ENCODE measurements at places on chromosomes 7 and 10.

GRCh38 chr10:60430836-60431597 is 41.3 kb upstream of the ANK3 start:
- no peak for DNase-seq

- DNase-seq = no peak
Measured at GRCh38 chr7:128738570-128739047, 550 bp upstream of the CALU start.

- DNase-seq = no peak
Measured at GRCh38 chr7:155807789-155808548, 4.3 kb downstream of the SHH start.

- no peak for DNase-seq
Measured at GRCh38 chr10:2885288-2886278, 181.8 kb upstream of the PFKP start.

- DNase-seq = no peak
Measured at GRCh38 chr7:80847027-80847426, 71.8 kb downstream of the SEMA3C start.

GRCh38 chr10:120963594-120964220 is 112.5 kb downstream of the WDR11 start:
- no peak for DNase-seq

- DNase-seq = no peak
Measured at GRCh38 chr7:81788246-81788645, 18.4 kb upstream of the HGF start.

DNA sequence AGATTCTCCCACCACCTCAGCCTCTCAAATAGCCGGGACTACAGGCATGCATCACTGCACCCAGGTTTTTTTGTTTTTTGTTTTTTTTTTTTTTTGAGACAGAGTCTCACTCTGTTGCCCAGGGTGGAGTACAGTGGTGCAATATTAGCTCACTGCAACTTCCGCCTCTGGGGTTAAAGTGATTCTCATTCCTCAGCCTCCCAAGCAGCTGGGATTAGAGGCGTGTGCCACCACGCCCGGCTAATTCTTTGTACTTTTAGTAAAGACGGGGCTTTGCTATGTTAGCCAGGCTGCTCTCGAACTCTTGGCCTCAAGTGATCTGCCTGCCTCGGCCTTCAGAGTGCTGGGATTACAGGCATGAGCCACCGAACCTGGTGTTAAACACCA is 107.5 kb upstream of the KIF5B start:
- no peak for DNase-seq

DNA sequence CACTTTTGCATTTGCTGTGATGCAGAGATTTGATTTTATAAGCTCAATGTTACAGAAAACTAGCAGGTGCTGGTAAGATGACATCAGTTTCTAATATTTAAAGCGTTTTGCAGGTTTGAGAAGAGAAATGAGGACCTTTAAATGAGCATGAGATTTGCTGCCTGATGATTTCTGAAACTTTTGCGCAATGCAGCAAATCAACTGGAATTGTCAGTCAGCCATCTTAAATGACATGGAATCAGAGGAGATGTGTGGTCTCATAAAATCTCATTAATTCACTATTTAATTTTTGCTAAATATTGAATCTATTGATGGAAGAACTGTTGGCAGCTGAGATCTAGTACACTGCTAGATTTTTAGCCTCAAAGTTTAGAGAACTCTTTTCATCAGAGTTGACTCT is 3.9 kb downstream of the RBM17 start:
- DNase-seq = no peak

DNA sequence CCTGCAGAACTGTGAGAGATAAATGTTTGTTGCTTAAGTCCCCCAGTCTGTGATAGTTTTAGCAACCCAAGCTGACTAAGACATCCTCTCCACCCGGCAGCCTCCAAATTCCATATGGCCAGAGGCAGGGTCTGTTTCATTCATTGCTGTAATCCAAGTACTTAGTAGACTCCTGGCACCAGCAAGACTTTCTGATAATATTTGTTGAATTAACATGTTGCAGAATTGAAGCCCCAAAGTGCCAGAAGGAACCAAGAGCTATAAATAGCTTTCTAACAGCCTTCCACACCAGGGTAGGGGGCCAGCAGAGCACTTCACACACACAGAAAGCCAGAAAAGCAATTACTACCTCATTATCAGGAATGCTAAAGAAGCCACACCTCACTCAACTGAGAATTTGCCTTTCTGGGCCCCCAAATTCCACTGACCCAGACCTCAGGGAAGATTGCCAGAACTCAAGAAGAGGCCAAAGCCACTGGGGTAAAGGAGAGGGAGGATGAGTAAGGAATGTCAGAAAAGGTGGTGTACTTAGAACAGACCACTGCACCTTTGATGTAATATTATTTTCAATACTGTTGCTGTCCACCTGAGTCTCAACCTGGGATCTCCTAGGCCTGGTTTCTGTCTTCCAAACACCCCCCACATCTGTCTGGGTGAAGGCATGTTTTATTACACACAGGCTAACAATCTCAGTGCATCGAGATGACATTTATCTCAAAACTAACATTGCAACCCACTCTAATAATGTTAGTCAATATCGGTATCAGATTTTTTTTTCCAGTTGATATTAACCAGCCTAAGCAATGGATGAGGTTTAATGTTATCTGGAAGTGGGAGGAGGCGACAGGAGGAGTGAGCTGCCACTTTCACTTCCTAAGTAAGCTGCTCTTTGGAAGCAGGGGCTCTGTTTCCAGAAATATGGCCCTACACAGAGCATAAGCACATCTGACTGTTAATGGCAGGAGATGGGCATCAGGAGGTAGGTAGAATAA is 5.5 kb downstream of the NOD1 start:
- no peak for DNase-seq

DNA sequence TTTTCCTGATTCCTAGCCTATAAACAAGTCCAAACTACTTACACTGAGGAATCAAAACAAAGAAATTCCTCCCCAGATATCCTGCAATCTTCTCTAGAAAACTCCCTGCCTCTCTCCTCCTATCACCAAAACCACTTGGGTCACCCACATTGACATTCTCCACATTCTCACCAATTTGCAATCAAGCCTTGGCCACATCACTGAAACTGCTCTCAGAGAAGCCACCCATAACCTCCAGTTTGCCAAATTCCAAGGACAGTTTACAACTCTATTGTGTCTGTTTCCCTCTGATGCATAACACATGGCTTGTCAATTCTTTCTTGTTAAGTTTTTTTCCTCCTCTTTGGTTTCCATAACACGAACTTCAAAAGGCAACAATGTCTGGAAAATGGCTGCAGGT is 233.5 kb downstream of the XPNPEP1 start:
- DNase-seq = no peak

- no peak for DNase-seq
Measured at GRCh38 chr10:51318399-51319172, 244.3 kb downstream of the PRKG1 start.
